ENCODE measurements at places on chromosomes 4 and X. TPM values are rescaled to one million over a fixed set of nuclear protein-coding genes. Genes with fewer than 3 reads are reported as not detected.

GRCh38 chr4:5474756-5475155, 233.6 kb downstream of the EVC2 start:
- no peak for DNase-seq

DNA sequence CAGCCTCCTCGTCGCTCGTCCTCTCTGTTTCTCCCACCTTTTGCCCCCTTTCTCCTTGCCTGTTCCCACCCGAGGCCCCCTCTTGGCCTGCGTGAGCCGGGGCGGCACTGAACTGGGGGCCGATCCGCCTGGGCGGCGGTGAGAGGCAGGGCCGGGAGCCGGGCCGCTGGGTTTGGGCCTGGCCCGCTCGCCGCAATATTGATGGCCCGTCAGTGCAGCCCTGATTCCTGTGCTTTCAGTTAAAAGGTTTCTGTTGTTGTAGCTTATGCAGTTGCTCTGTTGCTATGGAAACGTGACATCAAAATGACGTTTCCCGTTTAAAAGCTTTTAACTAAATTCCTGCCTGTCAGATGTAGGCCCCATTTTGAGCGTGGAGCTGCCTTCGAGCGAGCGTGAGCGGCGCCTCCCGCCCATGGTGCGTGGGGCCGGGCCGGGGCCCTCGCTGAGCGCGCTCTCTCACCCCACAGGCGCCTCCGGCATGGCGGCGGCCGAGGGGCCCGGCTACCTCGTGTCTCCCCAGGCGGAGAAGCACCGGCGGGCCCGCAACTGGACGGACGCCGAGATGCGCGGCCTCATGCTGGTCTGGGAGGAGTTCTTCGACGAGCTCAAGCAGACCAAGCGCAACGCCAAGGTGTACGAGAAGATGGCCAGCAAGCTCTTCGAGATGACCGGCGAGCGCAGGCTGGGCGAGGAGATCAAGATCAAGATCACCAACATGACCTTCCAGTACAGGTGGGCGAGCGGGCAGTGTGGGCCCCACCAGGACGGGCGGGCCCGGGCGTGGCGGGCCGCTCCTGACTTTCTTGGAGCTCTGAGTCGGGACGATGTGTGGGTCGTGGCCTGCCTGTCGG, at the start of gene MSANTD1:
MSANTD1 (plus strand) TSS at position 349 of the 851 bp plus-strand sequence; CDS start at position 413, 64 bp downstream.
- no peak for DNase-seq

- no peak for DNase-seq
Measured at GRCh38 chrX:153184787-153185186, 5.7 kb downstream of the MAGEA1 start.

ZNF157 gene
- not detected for total RNA-seq

- no peak for DNase-seq
Measured at GRCh38 chr4:72631296-72631695, 62.3 kb upstream of the ADAMTS3 start.

DNA sequence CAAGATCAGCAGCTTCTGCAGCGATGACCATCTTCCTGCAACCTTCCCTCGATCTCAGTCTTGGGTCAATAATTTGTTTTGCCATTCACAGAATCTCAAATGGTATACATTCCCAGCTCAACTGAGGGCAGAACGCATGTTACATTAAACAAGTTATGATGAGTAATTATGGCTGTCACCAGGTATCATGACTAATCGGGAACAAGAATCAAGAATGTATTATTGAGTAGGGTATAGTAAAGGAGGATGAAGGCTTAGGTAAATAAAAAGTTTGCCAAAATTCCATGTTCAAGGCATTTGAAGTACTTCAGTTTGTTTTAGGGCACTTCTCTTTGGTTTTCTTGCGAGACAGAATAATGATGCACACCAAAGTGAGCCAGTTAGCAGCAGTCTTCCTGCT, 194.1 kb downstream of the SH2D1A start:
- no peak for DNase-seq

- peak; percentile 31 for DNase-seq
Measured at GRCh38 chr4:10582059-10582686, 102.4 kb downstream of the CLNK start.

MSANTD1 gene
- 0.40 TPM for total RNA-seq

DNA sequence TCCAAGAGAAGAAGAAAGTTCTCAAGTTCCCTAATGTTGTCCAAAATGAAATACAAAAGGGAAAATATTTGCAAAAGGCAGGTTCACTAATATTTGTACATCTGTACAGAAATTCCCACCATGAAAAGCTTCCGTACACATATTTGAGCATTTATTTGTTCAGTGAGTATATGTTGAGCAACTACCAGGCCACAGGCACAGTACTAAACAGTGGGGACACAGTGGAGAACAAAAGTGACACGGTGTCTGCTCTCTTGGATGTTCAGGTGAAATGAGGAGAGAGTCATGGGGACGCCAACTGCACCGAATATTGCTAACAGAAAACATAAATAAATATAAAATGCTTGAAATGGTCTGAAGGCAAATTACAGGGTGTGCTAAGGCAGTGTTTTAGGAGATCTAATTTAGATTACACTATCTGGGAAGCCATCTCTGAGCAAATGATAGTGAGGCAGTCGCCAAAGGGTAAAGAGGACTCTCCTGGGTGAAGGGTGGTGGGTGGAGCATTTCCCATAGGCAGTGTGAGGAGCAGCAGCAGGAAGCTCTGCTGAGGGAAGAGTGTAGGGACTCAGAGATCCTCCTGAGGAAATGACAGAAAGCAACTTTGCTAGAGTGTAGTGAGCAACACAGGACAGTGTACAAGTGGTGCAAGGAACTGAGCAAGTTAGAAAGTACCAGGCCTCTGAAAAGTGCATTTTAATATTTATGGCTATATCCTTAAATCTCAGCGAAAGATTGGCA, 375.2 kb downstream of the GALNTL6 start:
- DNase-seq = no peak

PHOX2B gene
- total RNA-seq = 0.56 TPM

PCDH10 gene
- 0.37 TPM for total RNA-seq

- DNase-seq = no peak
Measured at GRCh38 chr4:61320631-61321030, 120.5 kb downstream of the ADGRL3 start.

SMR3B gene
- not detected for total RNA-seq

DNA sequence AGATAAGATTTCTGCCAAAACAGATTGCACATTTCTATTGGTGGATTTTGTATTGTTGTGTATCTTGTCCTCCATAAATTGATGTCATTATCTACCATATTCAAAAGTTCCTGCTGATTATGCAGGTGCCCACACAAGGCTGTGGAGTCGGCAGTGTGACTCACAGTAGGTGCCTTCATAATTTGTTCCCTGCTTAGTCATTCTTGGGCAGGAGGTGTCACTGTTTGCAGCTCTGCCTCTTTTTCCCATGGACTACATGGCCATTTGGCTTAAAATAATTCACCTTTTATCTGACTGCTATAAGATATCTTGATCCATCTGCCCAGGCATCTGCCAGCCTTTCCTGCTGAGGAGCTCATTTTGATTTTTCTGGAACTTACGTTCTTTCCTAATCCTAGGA, 33.6 kb upstream of the ENPEP start:
- no peak for DNase-seq

- no peak for DNase-seq
Measured at GRCh38 chrX:45824471-45824870, 623.8 kb upstream of the DIPK2B start.

DNA sequence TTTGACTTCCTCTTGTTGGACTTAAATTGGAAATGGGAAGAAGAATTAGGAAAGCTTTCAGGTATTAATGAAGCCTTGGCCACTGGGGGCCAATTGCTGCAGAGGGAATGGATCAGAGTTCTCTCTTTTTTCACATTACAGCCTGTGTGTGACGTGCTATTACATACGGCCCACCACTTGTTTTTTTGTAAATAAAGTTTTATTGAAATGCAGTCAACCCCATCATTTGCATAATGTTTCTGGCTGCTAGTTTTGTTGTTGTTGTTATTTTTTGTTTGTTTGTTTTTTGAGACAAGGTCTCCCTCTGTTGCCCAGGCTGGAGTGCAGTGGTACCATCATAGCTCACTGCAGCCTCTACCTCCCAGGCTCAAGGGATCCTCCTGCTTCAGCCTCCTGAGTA, 98.4 kb downstream of the ASMT start:
- no peak for DNase-seq

SCLT1 gene
- 8.4 TPM for total RNA-seq
